ENCODE measurements at places on chromosomes 7 and 10.
A peak's percentile ranks its signal among the peaks of the same experiment; 100 is the strongest.

- DNase-seq: no peak
Measured at GRCh38 chr7:112882511-112882910, 92.3 kb upstream of the TMEM168 start.

- DNase-seq: no peak
Measured at GRCh38 chr10:114347791-114348190, 56.5 kb downstream of the AFAP1L2 start.

GRCh38 chr10:123564631-123565030 lies 101.5 kb upstream of the GPR26 start:
- DNase-seq: no peak

DNA sequence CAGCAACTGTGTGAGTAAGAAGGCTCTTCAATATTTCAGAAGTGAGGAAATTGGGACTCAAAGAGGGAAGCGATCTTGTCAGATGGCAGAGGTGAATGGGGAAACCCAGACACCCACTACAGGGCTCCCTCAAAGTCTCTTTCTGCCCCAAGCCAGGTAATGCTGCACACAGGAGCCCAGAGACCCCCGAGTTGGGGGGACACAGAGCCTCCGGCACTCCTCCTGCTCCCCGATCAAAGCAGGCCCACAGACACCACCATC lies 139.4 kb downstream of the TNS3 start:
- DNase-seq: no peak

- no peak for DNase-seq
Measured at GRCh38 chr7:32177232-32177631, 107.0 kb upstream of the PDE1C start.

DNA sequence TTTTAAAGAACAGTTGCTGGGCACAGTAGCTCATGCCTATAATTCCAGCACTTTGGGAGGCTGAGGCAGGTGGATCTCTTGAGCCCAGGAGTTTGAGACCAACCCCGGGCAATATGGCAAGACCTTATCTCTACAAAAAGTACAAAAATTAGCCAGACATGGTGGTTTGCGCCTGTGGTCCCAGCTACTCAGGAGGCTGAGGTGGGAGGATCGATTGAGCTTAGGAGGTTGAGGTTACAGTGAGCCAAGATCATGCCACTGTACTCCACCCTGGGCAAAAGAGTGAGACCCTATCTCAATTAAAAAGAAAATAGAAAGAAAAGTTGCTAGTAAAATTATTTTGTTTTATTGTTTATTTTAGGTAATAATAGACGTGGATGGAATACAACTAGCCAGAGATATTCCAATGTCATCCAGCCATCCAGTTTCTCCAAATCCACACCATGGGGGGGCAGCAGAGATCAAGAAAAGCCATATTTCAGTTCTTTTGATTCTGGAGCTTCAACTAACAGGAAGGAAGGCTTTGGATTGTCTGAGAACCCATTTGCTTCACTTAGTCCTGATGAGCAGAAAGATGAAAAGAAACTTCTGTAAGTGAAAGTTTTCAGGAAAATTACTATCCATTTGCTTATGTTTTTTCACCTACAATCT lies 3.0 kb downstream of the NUP42 start:
- peak; percentile 24 for DNase-seq

GRCh38 chr10:29471544-29471859 lies 163.3 kb downstream of the SVIL start:
- peak; percentile 57 for DNase-seq

DNA sequence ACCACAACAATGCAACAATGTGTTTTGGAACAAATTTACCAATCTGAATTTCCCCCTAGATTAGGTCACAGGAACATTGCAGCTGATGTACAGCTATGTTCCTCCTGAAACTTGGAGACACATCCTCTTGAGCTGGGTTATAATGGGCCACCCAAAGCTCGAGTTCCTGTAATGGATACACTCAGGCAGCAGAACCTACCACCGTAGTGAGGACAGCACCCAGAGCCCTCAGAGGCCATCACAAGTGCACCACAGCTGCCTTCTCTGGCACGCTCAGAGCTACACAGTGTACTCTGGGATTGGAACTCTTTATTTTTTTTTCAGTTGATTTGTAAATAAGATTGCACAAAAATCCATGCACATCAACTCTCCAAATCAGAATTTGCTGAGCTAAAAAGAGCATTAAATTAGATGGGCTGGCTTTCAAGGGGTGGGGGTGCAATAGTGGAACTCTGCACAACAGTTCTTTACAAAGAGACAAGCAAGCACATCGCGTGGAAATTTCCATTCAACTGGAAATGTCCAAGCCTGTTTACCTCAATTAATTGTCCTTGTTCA lies 56.7 kb downstream of the EGFR start:
- DNase-seq: no peak

DNA sequence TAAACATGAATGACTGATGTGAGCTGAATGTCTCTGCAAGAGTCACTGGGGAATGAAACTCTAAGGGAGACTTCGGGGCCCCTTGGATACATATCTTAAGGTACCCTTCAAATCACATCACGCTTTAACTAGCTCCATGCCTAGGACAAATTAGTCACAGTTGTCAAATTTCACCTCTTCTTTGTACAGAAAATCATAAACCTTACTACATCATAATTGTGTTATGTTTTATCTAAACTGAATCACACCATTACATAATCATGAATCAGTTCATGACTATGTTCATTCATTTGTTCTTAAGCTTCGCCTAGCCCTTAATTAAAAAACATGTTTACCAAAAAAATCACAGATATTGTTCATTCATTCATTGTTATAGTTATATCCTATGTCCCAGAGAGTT lies 2.1 kb upstream of the SLC13A1 start:
- DNase-seq: no peak

DNA sequence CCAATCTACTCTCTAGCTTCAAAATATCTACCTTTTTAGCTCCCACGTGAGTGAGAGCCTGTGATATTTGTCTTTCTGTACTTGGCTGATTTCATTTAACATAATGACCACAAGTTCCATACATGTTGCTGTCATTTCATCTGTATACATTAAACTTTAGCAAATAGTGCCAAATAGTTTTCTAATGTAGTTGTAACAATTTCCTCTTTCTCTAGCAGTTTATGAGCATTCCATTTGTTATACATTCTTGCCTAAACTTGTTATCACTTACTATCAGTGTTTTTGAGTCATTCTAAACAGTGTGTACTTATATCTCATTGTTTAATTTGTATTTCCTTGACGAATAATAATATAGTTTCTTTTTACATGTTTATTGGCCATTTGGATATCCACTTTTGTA lies 77.2 kb downstream of the NEUROD6 start:
- no peak for DNase-seq

All from GM04503 (cell line).